ENCODE measurements at places on chromosomes 1 and 21. TPM values are rescaled to one million over a fixed set of nuclear protein-coding genes. Genes with fewer than 3 reads are reported as not detected.

GRCh38 chr1:161502181-161502580, 3.1 kb upstream of the FCGR2A start:
- DNase-seq: no peak

GRCh38 chr1:78155121-78155520, 109.4 kb downstream of the GIPC2 start:
- DNase-seq: no peak

Gene TSPEAR
- total RNA-seq: not detected

Gene RSPO1
- total RNA-seq: 0.22 TPM

Gene RNF207
- total RNA-seq: 30.3 TPM
